ENCODE measurements at places on chromosomes 13 and 19. TPM values are rescaled to one million over a fixed set of nuclear protein-coding genes. Genes with fewer than 3 reads are reported as not detected.

DNA sequence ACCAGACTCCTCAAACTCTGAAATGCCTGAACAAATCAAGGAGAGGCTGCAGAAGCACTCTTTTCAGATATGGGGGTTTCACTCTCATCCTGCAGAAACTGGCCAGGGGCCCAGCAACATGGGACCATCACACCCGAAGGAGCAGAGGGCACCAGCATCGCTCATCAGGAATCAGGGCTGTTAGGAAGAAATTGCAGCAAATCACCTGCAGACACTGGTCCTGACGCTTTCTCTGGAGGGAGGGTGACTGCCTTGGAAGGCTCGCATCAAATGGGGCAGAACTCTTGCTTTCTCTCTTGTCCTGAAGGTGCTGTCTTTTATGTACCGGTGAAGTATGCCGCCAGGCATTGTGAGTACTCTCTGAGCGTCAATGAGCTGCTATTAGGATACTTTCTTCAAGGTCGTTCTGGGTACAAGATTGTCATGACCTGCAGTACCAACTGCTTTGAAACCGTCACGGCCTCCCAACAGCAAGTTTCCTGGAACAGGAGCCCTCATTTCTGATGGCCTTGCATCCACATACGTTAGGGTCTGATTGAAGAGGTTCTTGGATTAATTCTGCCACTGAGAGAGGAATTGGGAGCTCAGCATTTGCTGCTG lies 155.7 kb upstream of the SOX1 start:
- no peak for DNase-seq

GRCh38 chr19:41530761-41531301 lies 45.1 kb upstream of the CEACAM21 start:
- DNase-seq = no peak

DNA sequence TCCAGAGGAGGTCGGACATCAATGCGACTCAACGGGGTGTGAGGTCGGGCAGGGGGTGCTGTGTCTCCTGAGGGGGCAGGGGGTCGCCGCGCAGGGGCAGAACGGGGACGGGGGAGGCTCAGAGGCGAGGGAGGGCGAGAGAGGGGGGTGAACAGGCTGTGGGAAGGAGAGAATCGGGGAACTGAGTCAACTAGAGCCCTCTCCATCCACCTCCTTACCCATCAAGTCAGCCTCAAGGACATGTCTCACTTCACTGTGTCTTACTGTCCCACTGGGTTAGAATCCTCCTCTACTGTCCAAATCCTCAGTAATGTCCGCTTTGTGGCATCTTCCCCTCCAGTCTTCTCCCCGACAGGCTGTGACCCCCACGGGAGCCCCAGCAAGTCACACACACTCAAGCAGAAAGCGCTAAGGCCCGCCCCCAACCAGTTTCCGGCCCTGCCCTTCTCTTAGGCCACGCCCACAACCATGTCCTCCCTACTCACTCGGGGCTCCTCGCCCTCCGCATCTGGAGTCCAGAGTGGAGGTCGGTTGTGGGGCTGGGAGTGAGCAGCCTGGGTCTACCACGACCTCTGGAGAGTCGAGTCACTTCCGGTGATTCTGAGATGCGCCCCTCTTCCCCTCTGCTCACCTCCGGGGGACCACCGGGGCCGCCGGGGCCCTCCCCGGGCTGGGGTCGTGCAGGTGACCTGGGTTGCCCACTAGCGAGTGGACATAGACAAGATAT lies 9.3 kb downstream of the PLEKHA4 start:
- DNase-seq = no peak

DNA sequence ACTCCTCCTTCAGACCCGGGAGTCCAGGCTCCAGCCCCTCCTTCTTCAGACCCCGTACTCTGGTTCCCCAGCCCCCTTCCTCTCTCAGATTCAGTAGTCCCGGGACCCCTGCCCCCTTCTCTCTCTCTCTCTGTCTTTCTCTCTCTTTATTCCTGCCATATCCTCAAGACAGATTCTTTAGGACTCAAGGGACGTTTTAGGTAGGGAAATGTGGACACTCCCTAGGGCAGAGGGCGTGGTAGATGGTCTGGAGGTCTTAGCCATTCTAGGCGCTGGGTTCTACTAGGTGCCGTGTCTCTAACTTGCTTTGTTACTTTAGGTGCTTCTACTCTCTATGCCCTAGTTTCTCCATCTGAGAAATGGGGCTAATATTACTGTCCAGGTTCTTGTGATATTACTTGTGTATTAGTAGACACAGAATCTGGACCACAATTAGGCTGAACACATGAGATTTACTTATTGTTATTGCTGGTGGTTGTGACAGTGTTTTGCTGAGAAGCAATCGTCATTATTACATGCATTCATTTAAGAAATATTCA lies 751 bp upstream of the C19orf84 start:
- DNase-seq = no peak

GRCh38 chr19:482186-483041 lies 13.9 kb upstream of the MADCAM1 start:
- DNase-seq = no peak

DNA sequence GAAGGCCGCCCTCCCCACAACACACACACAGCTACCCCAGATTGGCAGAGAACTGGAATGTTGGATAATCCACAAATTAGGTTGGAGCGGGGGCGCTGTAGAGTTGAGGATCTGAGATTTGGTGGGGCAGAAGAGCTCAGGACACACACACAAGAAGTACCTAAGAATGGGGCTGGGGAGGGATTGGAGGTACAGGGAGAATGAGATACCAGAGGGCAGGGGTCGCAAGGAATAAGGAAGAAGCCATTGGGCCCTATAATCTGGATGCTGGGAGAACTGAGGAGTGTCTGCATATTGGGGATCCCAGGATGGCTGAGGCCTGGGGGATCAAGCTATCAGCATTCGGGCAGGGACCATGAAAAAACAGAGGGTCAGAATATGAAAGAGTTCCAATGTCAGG lies 11.5 kb downstream of the SYT3 start:
- DNase-seq = no peak

RNF225 gene
- not detected for total RNA-seq

CD37 gene
- total RNA-seq = not detected

Data from fibroblast of the aortic adventitia (primary cell).